CD4-positive, alpha-beta T cell treated with Interleukin-12 subunit alpha and Interleukin-12 subunit beta, for 1 hour (primary cell): ENCODE measurements at places on chromosomes 16 and 17.

DNA sequence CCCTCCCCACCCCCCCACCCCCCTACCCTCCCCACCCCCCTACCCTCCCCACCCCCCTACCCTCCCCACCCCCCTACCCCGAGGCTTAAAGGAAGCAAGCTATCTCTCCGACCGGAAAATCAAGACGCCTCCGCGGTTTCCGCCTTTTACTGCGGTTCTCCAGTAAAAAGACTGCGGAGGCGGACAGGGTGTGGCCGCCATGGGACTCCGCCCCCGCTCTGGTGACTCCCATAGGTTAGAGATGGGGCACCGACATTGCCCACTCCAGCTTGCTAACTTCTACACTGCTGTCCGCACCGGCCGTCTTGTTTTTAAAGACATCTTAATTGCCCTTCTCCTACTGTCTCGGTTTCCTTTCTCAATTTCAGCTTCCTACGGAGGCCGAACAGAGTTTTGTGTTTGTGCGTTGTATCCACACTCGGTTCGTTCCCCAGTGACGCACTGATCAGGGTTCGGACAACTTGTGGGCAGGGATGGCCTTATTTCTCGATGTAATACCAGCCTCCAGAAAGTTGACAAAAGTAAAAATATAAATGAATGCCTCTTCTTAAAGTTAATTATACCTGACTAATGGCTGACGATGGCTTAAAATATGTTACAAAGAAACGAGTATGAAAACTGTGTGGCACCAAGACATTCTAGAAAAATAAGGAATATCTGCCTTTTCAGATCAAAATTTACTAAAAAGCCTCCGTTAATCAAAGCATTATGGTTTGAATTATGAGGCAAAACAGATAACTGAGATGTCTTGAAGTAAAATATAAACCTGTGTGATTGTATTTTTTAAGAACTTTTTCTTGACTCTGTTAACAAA, 1.1 kb upstream of the ZNF200 start:
- peak; percentile 52 for DNase-seq

DNA sequence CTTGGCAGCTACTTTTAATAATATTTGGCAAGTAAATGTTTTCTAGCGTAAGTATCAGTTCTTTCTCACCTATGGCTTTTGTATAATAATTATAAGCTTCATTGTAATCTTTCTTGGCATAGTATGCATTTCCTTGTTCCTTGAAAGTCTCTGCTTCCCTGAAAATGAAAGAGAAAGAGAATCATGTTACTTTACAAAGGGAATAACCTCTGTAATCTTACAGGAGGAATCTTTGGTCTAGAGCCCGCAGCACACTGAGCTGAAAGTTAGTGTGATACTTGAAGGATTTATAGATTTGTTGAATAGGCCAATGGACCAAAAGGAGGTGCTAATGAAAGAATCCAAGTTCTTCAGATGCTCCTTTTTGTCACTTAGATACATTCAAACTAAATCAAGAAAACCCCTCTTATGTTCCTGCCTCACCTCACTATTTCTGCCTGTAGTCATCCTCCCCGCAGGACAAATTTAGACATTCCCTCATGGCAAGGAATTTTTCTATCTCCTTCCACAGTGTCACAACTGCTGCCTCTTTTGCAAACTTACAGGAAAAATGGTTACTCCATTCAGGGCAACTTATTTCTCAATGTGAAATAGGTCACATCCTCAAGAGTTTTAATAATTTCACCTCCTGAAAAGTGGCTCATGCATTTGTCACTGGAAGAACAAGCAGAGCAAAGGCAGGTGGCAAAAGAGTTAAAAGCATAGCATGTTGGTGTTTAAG, 16.7 kb downstream of the DNAJC7 start:
- DNase-seq, result no peak

GRCh38 chr16:5461574-5461973, 364.0 kb upstream of the EEF2KMT start:
- DNase-seq, result no peak

DNA sequence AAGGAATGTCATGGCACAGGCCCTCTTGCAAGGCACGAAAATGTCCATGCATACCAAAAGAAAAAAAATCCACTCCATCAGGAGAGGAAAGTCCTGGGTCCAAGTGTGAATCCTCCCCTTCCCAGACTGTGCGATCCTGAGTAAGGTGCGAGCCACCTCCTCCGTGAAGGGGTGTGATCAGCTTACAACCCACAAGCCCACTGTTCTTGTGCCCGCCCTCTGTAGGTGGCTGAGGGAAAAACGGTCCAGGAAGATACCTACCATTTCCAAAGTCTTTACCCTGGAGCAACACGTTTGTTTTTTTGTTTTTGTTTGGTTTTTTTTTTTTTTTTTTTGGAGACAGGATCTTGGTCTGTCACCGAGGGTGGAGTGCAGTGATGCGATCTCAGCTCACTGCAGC, 116.5 kb downstream of the ZNF423 start:
- DNase-seq, result no peak

DNA sequence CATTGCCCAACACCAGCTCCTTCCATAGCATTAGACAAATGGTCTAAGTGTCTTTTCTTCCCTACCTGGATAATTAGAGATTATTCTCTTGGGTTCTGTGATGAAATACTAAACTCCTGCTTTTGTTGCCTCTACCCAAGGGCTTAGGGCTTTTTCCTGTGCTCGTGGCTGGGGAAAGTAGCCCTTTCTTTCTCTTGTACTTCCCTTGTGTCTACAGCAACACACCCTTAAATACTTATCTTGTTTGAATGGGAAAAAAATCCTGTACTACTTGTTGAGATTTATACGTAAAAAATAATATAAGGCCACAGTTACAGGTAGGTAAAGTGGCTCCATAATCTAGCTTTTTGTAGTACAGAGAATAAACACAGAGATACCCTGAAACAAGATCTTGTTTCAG, 7.0 kb upstream of the NACA2 start:
- DNase-seq, result no peak

GRCh38 chr16:67530013-67530939, 1.6 kb downstream of the RIPOR1 start:
- DNase-seq, result peak; percentile 55

- no peak for DNase-seq
Measured at GRCh38 chr17:40331743-40332641, 23.0 kb downstream of the RARA start.

DNA sequence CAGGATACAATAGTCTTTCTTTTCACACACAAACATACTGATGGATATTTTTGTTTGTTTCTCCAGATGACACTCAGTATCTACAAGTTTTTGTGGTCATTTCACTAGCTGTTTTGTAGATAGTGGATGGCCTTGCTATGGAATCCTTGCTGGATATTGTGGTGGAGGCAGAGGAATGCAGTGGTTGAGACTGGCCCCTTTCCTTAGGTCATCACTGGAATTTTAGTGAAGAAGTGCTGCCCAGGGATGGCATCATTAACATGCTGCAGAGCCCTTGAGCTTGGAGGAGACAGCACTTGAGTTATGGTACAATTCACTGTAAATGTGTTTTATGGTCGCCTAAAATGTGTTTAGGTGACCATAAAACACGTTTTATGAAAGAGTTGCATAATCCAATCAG, 455.9 kb upstream of the HSBP1 start:
- DNase-seq, result no peak

GRCh38 chr17:4710693-4711634, 532 bp downstream of the ARRB2 start:
- DNase-seq, result peak; percentile 61

- DNase-seq, result no peak
Measured at GRCh38 chr16:4247460-4247784, 5.5 kb upstream of the SRL start.

DNA sequence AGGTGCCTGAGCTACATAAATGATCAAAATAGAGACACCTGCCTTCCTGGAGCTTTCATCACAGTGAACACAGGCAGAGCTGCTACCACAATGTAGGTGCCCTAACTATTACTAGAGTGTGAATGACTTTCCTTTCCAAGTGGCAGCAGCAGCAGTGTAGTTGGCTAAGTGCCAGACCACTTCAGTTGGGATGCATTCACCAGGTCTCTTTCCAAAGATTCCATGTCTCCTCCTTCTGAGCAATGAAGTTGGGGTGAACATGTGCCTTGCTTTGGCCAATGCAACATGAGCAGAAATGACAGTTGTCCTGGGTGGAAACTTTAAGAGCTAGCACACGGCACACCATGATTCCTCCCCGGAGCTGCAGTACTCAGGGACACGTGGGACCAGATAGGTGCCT, 23.3 kb upstream of the CACNG4 start:
- no peak for DNase-seq

DNA sequence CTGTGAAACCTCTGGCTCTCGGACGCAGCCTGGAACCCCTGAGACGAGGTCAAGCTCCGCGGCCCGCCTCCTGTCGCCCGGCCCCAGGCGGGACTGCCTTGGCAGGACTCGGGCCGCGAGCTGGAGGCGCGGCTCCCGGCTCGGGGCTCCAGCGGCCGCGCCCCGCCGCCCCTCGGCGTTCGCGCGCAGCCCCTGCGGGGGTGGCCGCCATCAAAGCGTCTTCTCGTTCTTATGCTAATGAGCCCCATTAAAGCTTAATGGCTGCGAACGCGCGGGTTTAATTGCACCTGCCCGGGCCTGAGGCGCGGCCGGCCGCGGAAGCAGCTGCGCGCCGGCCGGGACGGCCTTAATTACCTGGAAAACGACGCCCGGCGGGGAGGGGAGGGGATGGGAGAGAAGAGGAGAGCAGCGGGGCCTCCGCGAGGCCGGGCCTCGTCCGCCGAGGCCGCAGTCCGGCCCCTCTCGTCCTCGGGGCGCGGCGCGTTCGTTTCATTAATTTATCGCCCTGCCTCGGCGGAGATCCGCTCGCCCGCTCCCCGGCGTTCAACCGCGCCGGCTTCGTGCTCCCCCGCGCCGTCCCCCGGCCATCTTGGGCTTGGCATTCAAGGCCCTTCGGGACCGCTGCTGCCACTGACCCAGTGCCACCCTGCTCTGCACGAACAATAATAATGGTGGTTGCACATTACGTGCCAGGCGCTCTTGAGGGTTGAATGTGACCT, 19.2 kb downstream of the RAI1 start:
- no peak for DNase-seq

GRCh38 chr16:84680165-84680842, 19.5 kb upstream of the USP10 start:
- no peak for DNase-seq

GRCh38 chr16:75264457-75264998, 13.1 kb upstream of the BCAR1 start:
- DNase-seq, result no peak

DNA sequence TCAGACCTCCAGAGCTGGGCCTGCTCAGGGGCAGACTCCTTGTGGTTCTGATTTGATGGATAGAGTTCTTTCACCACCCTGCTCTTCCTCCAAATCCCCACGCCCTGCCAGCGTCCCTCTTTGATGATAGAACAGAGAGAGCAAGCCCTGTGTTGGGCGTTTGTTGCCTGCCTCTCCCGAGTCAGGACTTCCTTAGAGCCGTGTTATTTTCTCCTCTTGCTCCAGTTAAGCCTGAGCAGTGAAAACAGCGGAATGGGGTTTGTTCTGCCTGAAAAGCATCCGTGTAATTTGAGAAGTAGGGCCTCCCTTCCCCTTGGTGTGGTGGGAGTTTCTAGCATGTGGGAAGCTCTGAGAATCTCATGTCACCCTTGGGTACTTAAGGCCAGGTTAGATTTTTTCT, 22.1 kb downstream of the TMEM94 start:
- no peak for DNase-seq

DNA sequence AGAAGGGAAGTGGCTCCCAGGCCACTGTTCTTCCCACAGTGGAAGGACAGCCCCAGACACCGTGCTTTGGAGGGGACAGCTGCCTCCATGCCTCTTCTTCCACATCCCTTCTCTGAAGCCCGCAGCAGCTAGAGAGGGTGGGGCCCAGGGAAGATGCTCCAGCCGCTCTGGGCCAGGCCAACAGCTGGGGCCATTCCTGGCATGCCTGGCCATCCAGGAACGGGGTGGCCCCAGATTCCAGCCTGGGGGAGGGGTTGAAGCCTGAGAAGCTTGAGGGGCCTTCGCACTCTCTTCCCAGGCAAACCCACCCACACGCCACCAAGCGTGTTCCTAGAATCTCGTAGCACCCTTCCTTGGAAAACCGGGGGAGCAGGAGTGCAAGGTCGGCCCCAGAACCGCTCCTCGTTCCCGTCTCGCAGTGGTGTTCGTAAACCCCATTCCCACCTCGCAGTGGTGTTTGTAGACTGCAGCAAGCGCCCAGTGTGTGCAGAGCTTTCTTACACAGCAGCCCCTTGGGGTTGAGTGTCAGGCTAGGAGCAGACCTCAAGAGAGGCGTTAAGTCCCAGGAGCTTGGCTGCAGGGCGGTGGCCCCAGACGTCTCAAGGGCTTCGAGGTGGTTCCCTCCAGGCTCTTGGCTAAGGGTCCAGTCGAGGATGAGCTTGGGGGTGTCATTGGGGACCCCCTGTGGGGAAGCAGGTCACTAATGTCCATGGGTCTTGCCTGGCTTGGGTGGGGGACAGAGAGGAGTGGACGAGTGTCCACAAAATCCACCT, 2.7 kb downstream of the CDH15 start:
- DNase-seq, result no peak

- no peak for DNase-seq
Measured at GRCh38 chr16:8887952-8888560, 5.9 kb downstream of the LITAFD start.

DNA sequence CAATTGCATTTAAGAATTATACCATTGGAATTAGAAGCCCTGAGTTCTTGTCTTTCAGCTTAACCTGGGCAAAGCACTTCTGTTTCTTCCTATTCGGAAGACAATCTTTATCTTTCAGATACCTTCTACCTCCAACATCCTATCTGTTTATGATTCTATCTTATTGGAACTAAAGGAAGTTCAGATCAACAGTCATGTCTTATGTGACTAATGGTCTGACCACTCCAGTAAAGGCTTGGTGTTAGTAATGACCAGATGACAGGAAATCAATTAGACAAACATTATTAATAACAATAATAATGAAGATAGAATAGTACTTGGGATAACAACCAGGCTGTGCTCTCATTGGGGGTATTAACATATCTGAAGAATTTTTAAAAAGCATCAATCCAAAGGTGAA, 11.3 kb downstream of the HS3ST3A1 start:
- no peak for DNase-seq

DNA sequence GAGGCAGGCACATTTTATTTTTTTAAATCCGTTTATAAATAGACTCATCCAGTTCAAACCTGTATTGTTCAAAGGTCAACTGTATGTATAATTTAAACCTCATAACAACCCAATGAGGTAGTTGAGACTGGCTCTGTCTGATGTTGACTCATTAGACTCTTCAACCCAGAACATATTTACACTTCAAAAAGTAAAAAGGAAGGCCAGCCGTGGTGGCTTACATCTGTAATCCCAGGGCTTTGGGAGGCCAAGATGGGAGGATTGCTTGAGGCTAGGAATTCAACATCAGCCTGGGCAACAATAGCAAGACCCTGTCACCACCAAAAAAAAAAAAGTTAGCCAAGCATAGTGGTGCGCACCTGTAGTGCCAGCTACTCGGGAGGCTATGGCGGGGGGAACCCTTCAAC, 32.5 kb upstream of the DHRS7B start:
- DNase-seq, result no peak
